ENCODE measurements at places on chromosomes 11 and 22.

DNA sequence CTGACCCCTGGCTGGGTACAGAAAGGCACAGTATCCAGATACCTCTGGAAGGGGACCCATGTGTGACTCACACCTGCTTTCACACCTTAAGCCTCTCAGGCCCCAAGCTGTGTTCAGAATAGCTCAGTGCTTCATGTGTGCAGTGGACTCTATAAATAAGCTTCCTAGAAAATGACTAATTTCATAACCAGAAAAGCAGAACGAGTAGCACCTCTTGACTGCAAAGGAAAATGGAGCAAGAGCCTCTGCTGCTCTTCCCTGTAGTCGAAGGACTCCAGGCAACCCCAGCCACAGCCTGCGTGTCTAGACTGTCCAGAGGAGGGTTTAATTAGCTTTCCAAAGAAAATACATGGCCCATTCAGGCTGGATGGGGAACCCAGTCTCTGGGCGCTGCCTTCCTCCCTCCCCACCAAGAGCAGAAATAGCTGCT is 23.1 kb downstream of the PTPN5 start:
- no peak for DNase-seq

GRCh38 chr11:76597533-76598425 is 72.8 kb downstream of the LRRC32 start:
- DNase-seq, result no peak

GRCh38 chr11:47394322-47395222 is 13.8 kb upstream of the SLC39A13 start:
- no peak for DNase-seq

GRCh38 chr11:71489311-71490043 is 36.5 kb downstream of the NADSYN1 start:
- no peak for DNase-seq

DNA sequence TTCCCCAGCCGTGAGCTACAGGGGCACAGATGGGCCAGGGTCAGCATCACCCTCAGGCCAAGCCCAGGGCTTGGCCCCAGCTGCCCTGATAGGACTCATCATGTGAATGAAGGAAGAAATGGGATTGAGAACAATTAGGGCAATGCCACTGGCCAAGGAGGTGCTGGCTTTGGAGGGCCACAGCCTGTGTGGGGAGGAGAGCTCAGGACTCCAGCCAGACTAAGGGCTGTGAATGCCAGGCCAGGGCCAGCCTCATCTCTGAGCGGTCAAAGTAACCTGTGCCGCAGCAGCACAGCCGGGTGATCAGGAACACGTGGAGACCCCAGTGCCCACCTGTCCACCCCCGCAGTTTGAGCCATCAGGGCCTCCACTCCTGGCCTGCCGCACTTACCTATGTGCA is 10.1 kb downstream of the CHID1 start:
- no peak for DNase-seq

GRCh38 chr22:24681236-24681635 is 78.2 kb downstream of the GGT1 start:
- no peak for DNase-seq

DNA sequence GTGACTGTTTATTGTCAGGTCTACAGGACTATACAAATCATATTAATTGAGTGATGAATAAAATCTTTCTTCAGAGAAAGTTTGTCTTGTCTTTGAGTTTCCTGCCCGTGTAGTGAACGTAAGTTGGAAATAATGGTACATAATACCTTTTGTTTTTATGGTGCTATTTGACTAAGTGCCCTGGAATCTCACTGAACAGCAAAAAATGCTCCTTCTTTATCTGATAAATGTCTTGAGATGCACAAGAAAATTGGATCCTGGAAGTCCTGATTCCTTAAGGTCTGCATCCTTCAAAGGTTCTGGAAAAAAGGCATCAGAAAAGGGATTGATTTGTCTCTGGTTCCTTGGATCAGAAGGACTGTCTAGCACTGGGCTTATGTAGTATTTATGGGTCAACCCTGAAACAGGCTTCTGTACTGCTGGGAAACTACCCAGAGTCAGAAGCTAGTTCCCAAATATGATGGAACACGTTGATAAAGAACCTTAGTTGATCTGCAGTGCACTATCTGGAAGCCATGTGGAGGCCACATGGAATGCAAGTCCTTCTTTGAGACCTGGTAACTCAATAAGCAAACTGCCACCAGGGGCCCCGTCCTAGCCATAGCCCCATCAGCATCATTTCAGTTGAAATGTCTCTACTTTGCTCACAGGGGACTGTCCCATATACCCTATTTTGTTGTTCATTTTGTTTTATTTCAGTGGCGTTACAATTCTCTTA is 100.6 kb upstream of the CD44 start:
- no peak for DNase-seq

GRCh38 chr11:85685820-85686459 is at the start of gene CCDC89:
TSS of gene CCDC89 (minus strand) at chr11:85686195. CDS start at chr11:85686130, 65 bp downstream.
- peak; percentile 96 for DNase-seq

GRCh38 chr11:105697291-105697690 is 87.4 kb downstream of the GRIA4 start:
- no peak for DNase-seq

- DNase-seq, result peak; percentile 81
Observed at GRCh38 chr22:17120281-17120680, 879 bp downstream of the TMEM121B start.

DNA sequence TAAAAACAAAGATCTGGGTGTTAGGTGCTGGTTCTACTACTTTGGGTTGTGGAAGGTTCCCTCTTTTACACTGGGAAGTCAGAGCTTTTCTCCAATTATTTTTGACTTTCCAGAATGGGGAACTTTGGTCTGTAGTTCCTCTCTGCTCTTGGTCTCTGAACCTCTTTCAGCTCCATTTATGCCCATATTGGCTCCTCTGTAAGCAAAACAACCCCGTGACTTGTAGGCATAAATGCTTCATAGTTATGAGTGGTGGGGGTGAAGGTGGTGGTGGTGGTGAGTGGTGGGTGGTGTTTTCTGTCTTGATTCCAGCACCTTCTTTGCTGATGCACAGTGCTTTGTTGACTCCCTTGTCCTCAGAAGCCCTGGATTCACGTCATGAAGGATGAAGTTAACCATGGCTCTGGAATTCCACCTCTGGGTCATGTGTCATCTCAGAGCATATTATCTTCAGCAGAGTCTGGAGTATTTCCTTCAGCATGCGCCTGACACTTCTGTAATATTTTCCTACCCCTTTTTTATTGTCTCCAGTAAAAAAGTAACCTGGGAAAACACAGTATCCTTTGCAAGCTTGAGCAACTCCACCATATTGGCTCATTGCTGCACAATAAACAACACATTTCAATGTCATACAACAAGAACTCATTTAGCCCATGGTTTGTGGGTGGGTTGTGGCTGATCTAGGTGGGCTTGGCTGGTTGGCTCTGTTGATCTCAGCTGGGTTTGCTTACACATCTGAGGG is 24.1 kb upstream of the GRK3 start:
- DNase-seq, result no peak

- DNase-seq, result no peak
Observed at GRCh38 chr11:76557466-76557865, 112.6 kb downstream of the EMSY start.

DNA sequence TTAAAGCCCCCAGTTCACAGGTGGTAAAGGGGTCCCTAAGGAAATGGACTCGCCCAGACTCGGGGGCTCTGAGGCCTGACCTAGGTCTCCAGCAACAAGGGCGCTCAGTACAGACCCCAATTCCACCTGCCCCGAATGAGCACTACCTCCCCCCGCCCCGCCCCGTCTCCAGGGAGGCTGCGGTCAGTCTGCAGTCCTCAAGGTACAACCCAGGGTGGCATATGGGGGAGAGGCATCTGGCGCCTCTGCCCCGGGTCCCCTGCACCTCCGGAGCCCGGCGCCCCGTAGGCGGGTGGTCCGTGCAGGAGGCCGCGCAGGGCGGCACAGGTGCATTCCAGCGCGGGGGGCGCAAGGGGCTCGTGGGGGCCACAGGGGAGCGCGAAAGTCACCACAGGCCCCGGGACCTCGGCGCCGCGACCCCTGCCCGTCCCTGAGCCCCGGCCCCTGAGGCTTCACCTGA is 361 bp downstream of the CTSD start:
- DNase-seq, result no peak

DNA sequence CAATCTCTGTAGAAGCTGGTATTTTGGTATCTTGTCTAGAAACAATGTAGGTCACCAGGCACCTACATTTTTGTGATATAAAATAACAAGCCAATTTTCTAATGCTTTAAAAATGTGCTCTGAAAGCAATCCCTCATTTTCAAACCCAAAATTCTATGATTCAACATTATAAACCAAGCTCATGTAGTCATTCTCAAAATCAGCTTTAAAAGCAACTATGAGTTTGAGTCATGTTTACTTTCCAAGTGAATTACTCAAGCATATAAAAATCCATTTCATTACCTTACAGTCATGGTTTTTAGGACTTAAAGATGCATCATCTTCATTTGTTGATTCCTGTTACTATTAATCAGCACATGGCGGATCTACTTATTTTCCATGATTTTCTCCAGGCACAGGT is 216.4 kb downstream of the GRM5 start:
- peak; percentile 12 for DNase-seq

DNA sequence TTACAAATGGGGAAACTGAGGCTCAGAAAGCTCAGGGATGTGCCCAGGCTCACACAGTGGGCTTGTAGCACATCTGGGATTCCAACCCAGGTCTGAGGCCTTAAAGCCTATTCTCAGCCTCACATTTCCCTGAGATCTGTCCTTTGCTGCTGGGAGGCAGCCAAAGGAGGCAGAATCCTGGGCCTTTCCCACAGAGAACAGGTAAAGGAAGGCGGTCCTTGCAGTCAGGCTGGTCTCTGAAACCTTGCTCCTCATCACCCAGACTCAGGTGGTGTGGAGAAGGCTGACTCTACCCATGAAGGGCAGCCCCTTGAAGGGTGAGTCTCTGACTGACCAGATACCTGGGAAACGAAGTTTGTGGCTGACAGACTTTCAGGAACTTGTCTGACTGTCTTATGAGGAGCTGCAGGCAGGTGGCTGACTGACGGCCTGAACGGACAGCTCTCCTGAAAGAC is 7.8 kb downstream of the SLCO2B1 start:
- DNase-seq, result no peak

- DNase-seq, result no peak
Observed at GRCh38 chr22:47626428-47627390, 864.3 kb downstream of the TBC1D22A start.

- no peak for DNase-seq
Observed at GRCh38 chr11:68012044-68012842, 2.1 kb downstream of the ALDH3B1 start.

DNA sequence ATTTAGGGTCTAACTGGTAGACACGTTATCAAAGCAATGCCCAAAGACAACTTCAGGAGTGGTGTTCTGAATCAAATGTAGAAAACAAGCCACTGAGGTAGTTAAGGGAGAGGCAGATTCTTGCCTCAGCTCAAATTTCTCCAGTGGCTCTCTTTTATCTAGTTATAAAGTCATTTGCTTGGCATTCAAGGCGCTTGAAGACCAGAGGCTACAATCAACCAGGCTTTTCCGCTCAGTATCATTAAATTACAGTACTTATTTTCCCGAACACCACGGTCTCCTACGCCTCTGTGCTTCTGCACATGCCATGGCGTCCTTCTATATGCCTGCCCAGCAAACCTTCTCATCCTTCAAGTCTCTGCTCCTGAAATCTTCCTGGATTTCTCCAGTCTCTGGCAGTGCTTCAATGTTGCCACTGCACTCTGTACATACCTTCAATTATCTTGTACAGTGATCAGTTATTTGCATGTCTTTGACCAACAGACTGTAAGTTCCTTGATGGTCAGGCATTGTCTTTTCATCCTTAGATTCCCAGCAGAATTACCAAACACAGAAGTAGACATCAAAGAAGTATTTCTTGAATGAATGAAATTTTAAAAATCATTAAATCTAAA is 1.4 kb downstream of the POGLUT3 start:
- no peak for DNase-seq

- DNase-seq, result no peak
Observed at GRCh38 chr11:62614275-62614674, 1.2 kb downstream of the ROM1 start.

- no peak for DNase-seq
Observed at GRCh38 chr11:68370211-68371111, 58.1 kb downstream of the LRP5 start.

DNA sequence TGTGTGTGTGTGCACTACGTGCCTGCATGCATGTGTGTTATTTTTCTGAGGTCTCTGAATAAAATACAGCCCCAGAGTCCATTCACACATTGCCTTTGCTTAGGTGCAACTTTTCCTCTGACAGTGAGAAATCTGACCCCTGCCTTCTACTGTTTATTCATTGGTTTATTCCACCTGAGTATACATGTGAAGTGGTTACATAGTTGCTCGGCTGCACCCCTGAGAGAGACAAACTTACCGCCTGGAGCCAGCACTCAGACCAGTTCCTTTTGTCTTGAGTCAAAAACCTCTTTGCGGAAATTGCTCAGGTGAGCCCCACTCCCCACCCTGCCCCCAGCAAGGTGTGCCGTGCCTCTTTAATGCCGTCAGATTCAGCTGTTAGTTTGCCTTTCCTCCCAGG is 363.6 kb downstream of the BRD1 start:
- no peak for DNase-seq

DNA sequence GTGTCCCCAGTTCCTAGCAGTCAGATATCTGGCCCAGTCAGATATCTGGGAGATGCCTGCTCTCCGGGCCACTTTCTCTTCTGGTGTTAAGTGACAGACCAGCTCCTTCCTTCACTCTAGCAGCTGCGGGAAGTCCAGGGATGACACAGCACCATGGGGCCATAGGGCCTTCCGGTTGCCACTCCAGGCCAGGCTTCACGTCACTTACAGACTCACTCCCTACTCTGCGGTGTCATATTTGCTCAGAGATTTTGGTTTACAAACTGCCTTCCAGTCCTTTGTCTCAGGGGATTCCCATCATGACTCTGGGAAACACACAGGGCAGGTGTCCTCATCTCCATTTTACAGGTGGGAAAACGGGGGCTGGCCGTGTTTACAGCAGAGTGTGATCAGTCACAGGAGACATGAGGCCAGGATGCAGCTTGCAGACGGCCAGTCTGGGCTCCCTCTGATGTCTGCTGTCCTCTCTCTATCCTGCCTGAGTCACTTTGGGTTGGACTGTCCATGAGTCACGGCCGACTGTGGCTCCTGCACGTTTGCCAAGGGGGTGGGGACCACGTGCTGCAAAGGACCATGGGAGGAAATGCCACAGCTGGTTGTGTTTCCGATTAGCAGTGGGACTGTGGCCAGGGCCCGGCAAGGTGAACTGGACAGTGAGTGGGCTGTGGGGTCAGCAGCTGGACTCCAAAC is 8.2 kb upstream of the TBC1D22A start:
- peak; percentile 96 for DNase-seq

Measured in AG08396 (cell line).